Activated T-helper 1 cell treated with anti-CD3 and anti-CD28 coated beads, Interleukin-2, amount 50 U/mL, for 16 hours (primary cell): ENCODE measurements at places on chromosomes 7 and 10.

GRCh38 chr7:140170375-140170774 is 6.4 kb downstream of the KDM7A start:
- no peak for DNase-seq

DNA sequence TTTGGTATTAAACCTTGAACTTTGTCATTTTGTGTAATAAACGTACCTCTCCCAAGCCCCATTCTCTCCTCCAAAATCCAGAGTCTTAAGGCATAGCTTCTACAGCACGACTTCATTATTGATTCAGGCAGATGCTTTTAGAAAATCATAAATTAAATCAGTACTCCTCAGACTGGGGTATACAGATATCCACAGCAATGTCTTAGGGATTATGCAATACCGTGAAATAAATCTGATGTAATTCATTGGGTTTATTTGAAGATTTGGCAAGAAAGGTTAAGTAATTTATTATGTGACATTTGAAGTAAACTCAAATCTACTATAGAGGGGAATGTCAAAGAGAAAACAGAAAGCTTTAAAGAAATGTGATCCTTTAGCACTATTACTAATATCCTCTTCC is 246.1 kb upstream of the PLXDC2 start:
- DNase-seq: no peak

GRCh38 chr7:157714166-157715070 is 377.6 kb downstream of the DNAJB6 start:
- no peak for DNase-seq

DNA sequence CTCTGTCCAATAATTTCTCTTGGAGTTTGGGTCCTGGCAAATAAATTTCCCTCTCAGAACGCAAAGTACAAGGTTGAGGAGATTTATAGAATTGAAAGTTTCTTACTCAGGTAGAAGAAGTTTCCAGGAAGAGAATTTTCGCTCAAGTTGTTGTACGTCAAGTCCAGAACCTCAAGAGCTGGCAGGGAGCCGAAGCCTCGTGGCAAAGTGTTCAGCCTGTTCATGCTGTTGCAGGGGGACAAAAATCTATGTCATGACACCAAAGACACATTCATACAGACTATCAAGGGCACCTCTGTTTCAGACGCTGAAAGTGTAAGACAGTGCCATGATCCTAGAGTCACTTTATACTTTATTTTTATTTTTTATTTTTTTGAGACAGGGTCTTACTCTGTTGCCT is 62.5 kb downstream of the RSU1 start:
- no peak for DNase-seq

GRCh38 chr10:124349231-124349995 is 69.3 kb downstream of the OAT start:
- no peak for DNase-seq

DNA sequence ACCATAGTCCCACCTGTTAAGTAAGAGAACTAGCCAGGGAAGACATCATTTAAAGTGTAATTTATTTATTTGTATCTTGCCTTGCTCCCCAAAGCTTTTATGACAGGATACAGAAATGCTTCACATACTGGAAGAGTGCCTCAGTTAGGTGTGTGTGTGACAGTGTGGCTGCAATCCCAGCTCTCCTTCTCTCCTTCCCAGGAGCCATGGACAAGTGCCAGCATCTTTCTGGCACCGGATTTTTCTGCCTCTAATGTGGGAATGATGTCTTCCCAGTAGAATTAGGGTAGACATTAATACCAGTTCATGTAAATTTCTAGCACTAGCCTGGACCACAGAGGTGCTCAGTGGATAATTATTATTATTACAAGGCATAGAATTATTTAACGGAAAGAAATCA is 30.3 kb upstream of the ATXN7L1 start:
- no peak for DNase-seq

- DNase-seq: peak; percentile 42
These were observed 206 bp downstream of the UPF2 start for GRCh38 chr10:12042409-12042796.

GRCh38 chr7:70210200-70210935 is 612.1 kb downstream of the AUTS2 start:
- DNase-seq: no peak

GRCh38 chr7:44541028-44541869 is at the start of gene NPC1L1:
TSS of gene NPC1L1 (minus strand) at chr7:44541330. CDS start at chr7:44541259, 71 bp downstream.
- no peak for DNase-seq

GRCh38 chr7:29853789-29854188 is 47.5 kb downstream of the WIPF3 start:
- no peak for DNase-seq

- peak; percentile 34 for DNase-seq
These were observed at the start of gene KIAA1549 for GRCh38 chr7:138981332-138982203. TSS of gene KIAA1549 (minus strand) at chr7:138981389. CDS start at chr7:138981269, 120 bp downstream.

GRCh38 chr7:155527664-155528063 is 18.7 kb downstream of the CNPY1 start:
- DNase-seq: no peak

DNA sequence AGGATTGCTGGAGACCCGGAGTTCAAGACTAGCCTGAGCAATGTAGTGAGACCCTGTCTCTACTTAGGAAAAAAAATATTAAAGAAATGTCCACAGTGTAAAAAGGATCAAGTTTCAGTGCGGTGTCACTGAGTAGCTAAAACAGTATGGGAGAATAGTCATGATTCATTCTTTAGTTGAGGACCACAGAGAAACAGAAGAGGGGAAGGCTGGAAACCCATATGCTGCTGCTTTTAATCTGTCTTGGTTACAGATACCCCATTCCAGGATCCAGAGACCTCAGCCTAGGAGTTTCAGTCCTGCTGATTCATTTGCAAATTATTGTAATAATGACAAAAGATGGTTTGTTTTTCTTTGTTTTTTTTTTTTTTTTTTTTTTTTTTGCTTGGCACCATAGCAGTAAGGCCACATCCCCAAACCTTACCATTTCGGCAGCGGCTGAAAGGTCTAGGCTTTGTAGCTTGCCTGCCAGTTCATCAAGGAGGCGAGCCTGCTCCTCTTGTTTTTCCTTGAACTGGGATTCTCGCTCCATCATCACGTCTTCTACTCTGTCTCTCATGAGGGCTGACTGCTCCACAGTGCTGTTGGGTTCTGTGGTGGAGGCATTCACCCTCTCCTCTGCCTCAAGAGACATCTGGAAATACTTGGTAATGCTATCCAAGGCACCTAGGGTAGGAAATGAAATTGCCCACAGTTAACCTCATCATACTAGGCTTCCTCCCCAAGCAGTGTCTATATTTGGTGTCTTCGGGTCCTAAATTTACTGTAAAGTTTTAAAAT is 44.2 kb downstream of the DLD start:
- no peak for DNase-seq

- no peak for DNase-seq
These were observed 199.5 kb downstream of the ELFN1 start for GRCh38 chr7:1869452-1870130.

DNA sequence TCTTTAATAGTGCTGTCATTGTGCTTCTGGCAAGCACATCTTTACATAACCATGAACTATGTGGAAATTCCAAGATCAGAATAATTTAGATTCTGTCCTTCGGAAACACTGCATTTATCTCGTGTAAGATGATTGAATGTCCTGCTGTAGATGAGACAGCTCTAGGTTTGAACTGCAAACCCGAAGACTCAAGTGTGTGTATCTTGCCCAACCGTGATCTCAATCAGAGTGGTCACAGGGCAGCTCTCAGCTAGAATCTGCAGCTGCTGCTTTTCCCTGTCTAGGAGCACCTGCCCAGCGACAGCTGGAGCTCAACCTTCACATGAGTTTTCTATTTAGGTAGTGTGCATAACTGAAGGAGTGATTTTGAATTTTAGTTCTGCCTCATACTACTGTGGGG is 17.5 kb upstream of the KIF20B start:
- no peak for DNase-seq

DNA sequence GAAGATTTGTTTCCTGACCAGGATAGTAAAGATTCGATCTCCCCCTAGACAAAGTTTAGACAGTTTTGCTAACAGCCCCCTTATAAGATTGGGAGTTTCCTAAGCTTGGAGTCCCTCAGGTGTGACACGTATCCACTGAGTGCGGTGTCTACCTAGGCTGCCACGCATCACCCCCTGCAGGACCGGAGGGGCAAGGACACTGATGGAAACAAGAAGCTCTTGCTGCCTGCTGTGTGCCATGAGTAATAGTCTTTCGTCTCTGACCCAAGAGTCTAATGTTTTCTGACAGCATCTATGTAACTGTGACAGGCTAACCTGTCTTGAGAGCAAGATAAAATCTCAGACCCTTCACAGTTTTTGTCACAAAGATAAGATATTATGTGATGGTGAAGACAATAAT is 173.5 kb downstream of the SEMA3E start:
- DNase-seq: no peak

GRCh38 chr7:138032186-138032585 is 30.3 kb upstream of the CREB3L2 start:
- no peak for DNase-seq

DNA sequence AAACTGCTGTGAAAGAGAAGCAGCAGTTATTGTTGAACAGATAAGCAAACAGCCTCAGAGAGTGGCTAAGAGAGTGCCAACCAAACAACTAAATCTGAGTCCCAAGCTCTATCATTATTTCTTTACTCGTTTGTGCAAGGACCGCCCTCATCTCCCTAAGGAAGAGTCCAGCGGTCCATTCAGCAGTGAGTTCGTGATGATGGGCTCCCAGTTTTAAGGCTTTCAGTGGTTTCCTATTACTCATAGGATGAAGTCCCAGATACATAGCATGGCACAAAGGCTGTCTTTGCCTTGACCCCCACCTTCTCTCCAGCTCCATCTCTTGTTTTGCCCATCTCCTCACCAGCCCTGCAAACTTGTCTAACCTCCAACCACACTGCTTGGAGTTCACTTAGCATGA is 24.3 kb upstream of the PDE1C start:
- DNase-seq: no peak

DNA sequence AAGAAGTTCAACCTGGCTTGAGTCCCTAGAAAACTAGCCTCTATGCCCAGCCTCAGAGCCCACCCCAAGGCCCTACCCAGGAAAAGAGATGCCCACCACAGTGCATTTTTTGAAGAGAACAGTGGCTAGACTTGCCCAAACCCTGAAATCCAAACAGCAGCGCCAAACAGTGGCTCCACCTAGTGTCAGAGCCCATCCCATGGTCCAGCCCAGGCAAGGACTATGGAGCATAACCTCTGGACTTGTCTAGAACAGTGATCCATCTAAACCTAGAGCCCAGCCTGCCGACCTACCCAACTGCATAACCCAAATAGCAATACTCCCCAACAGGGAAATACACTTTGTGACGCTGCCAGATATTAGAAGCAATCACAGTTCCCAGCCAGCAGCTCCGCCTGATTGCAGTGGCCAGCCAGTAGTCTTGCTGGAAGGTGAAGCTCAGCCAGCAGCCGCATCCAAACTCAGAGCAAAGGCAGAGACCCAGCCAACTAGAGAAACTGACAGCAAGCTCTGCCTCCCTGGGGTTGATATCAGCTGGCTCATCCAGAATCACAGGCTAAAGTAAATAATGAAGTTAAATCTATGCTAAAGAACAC is 44.5 kb downstream of the HBP1 start:
- no peak for DNase-seq

- no peak for DNase-seq
These were observed 4.1 kb upstream of the ARHGAP22 start for GRCh38 chr10:48608976-48609375.

- no peak for DNase-seq
These were observed 10.5 kb downstream of the NOD1 start for GRCh38 chr7:30468041-30468440.

GRCh38 chr10:94358480-94358879 is 4.3 kb downstream of the NOC3L start:
- no peak for DNase-seq
